ENCODE measurements at places on chromosomes 11 and 22.

DNA sequence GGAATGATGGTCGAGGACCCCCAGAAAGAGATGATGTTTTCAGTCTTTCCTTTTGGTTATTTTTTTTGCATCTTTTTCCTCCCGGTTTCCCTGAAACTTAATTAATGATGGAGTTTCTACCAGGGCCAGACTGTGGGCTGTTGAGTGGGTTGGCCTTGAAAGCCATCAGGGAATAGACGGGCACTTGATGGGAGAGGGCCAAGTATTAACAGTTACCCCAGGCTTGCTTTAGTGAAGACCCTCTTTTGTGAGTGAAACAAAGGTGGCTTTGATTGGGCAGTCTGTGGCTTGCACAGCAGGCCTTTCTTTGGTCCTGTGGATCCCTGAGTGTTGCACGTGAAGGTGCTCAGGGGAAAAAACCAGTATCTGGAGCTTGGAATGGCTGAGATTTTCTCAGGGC lies 56.9 kb downstream of the AMOTL1 start:
- DNase-seq, result no peak

- DNase-seq, result no peak
These were observed 621 bp downstream of the SGSM1 start for GRCh38 chr22:24806663-24807001.

GRCh38 chr11:134518616-134519389 lies 106.8 kb upstream of the B3GAT1 start:
- DNase-seq, result no peak

DNA sequence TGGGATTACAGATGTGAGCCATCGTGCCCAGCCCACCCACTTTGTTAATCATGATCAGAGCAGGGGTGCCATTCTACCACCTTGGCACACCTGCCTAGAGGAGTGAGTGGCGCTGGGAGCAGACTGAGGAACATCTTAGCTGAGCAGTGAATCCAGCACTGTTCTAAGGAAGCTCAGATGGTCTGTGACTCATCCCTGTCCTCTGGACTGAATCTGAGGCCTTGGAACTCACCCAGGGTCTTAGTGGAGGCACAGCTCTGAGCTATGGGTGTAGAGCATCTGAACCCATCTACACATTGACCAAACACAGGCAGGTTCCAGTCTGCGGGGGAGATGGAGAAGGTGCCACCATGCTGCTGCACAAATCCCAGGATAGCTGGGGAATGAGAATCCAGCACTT lies 14.9 kb downstream of the PGAP2 start:
- DNase-seq, result no peak

- no peak for DNase-seq
These were observed 14.3 kb downstream of the AMOTL1 start for GRCh38 chr11:94782446-94782845.

GRCh38 chr11:69417699-69418085 lies 63.8 kb upstream of the LINC01488 start:
- DNase-seq, result no peak

DNA sequence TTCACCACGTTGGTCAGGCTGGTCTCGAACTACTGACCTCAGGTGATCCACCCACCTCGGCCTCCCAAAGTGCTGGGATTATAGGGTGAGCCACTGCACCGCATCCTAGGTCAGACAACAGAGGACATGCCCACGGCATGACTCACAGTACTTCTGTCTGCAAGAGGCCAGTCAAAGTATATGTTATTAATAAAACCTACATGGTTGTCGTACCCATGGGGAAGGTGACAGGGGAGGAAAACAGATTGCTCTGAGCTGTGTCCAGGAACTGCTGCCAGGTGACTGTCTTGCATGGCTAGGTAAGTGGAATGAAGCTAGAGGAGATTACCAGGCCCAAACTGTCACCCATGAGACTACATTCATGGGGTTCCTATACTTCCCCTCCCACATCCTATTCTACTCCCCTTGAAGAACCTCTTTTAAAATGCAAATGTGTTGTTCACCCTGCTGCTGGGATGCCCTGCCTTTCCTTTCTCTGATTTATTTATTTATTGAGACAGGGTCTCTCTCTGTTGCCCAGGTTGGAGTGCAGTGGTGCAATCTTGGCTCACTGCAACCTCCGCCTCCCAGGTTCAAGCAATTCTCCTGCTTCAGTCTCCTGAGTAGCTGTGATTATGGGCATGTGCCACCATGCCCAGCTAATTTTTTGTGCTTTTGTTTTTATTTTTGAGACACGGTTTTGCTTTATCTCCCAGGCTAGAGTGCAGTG lies 2.0 kb upstream of the NLRX1 start:
- no peak for DNase-seq

GRCh38 chr11:20488352-20488751 lies 100.8 kb downstream of the PRMT3 start:
- no peak for DNase-seq

DNA sequence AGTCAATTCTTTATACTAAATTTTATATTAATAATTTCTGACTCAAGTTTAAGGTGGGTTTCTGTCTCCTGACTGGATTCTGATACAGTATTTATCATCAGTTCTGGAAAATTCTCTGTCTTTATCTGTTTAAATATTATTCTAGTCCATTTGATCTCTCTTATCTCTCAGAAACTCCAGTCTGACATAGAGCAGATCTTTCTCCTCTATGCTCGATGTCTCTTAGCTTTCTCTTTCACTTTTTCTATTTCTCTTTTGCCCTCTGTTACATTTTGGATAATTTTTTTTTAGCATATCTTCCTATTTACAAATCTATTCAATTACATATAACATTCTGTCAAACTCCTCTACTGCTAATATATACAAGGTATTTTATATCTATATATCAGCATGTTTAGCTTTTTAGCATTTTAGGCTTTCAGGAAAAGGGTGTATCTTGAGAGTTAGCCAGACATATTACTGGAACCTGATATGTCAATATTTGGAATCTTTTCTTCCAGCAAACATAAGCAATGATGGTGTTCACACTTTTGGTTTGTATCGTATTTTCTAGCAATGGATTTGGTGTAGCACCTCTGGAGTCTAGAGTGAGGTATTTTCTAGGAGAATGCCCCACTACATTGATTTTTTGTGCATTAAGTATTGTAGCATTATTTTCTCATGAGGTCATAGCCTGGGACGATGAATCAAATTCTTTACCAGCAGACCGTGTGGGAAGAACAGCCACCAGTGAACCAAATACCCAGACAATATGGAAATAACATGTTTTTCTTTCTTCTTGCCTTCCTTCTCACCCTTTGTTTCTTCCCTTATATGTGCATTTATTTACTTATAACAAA lies 4.1 kb upstream of the NNMT start:
- no peak for DNase-seq

GRCh38 chr11:113278481-113278880 lies 35.9 kb upstream of the TTC12 start:
- DNase-seq, result no peak

GRCh38 chr22:19407649-19408606 lies 23.6 kb downstream of the HIRA start:
- DNase-seq, result no peak

DNA sequence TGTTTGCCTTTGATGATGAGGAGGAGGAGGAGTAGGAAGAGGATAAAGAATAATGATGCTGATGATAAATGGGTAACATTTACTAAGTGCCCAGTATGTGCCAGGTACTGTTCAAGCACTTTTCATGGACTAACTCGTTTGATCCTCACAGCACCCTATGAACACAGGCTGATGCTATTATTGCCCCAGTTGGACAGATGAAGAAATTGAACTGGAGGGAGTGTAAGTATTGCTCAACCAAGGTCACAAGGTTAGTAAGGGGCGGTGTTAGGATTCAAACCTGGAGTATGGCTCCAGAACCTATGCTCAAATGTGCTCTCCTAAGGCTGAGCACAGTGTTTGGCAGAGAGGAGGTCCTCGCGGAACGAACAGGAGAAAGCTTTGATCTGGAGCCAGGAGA lies 78.6 kb downstream of the SYN3 start:
- no peak for DNase-seq

DNA sequence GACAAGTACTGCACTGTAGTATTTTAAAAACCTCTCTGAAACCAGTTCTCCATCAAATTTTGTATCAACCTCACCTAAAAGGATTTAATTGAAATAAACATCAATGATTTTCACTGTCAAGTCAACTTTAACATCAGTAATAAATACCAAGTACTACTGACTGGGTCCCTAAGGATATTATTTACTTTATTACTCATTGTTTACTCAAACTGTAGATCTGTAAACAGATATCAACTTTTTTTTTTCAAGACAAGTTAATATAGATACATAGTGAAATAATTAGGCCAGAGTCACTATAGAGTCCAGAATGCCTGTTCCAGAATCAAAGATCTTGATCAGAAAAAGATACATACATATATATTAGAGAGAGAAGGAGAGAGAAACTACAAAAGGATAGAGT lies 1.6 kb downstream of the RNF141 start:
- no peak for DNase-seq

DNA sequence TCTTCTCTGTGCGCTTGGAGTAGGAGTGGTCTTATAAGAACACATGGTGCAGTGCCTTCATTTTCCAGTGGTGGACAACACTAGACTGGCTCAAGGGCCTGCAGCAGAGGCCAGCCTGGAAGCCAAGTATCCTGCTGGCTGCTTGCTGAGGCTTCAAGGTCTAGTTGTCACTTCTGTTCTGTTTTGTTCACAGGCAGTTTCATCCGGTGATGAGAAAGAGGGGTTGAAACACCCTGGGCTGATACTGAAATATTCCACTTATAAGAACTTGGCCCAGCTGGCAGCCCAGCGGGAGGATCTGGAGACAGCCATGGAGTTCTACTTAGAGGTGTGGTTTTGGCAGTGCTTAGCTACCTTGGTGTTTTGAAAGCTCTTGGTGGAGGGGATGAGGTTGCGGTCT lies 29.8 kb downstream of the CABIN1 start:
- no peak for DNase-seq

DNA sequence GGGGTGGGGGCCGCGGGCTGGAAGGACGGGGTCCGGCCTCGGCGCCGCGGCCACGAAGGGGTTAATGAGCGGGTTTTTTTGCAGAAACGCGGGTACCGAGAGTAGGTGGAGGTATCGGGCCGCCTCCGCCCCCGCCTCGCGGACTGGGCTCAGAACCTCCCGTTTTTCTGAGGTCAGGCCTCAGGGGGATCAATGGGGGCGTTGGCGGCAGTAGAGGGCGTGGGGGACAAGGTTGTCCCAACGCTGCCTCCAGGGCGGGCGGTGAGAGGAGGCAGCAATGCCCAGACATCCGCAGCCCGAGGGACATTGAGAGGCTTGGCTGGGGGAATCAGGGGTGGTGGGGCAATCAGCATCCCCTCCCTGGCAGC lies 34.8 kb upstream of the PRODH start:
- DNase-seq, result no peak

GRCh38 chr11:11430431-11430830 lies 77.4 kb upstream of the CSNK2A3 start:
- DNase-seq, result no peak
